ENCODE measurements at places on chromosomes 7 and 10. TPM values are rescaled to one million over a fixed set of nuclear protein-coding genes. Genes with fewer than 3 reads are reported as not detected.

- no peak for DNase-seq
Measured at GRCh38 chr7:143285470-143285778, 666 bp downstream of the TMEM139 start.

GRCh38 chr7:44310221-44310848 lies 15.1 kb downstream of the CAMK2B start:
- no peak for DNase-seq

The ASZ1 gene
- polyA plus RNA-seq: not detected

- no peak for DNase-seq
Measured at GRCh38 chr7:124263232-124263827, 230.5 kb upstream of the TMEM229A start.

DNA sequence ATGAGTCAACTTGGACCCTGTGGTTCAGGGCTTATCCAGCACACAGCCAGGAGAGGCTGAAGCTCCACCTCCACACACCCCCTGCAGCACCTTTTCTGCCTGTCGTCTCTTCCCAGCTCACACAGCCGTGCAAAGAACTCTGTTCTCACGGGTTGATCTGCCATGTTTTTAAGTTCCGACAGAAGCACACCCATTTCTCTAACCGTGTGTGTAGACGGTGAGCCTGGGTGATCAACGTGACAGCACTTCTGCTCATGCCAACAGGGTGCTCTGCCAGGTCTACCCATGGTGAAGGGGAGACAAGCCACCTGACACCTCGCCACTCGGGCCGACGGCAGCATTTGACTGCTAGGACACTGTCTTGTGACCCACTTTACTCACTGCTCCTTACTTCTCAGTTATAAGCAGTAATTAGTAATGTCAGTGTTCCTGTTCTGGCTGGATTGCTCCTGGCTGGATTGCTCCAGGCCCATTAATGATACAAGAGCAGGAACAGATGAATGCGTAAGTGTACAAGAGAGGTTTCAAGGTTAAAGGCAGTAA lies 90.5 kb downstream of the RNF216 start:
- DNase-seq: no peak
